Esophagus squamous epithelium (tissue), 5 donors: ENCODE measurements at places on chromosomes 16 and 17. TPM values are rescaled to one million over a fixed set of nuclear protein-coding genes. Genes with fewer than 3 reads are reported as not detected.

- no peak for DNase-seq
Observed at GRCh38 chr17:13253733-13254410, 236.0 kb upstream of the ELAC2 start.

- DNase-seq = no peak
Observed at GRCh38 chr17:59372138-59372751, 40.8 kb downstream of the YPEL2 start.

- DNase-seq = no peak
Observed at GRCh38 chr16:67426950-67427349, 4.0 kb upstream of the HSD11B2 start.

GRCh38 chr17:72491102-72491501, 370.3 kb downstream of the SOX9 start:
- no peak for DNase-seq

GRCh38 chr17:9408868-9409829, 166.5 kb downstream of the STX8 start:
- DNase-seq = no peak

GRCh38 chr16:24291932-24292331, 35.8 kb downstream of the CACNG3 start:
- DNase-seq = no peak

Gene SGCA
- total RNA-seq = 15.1 TPM

Gene SLC22A31
- not detected for total RNA-seq

DNA sequence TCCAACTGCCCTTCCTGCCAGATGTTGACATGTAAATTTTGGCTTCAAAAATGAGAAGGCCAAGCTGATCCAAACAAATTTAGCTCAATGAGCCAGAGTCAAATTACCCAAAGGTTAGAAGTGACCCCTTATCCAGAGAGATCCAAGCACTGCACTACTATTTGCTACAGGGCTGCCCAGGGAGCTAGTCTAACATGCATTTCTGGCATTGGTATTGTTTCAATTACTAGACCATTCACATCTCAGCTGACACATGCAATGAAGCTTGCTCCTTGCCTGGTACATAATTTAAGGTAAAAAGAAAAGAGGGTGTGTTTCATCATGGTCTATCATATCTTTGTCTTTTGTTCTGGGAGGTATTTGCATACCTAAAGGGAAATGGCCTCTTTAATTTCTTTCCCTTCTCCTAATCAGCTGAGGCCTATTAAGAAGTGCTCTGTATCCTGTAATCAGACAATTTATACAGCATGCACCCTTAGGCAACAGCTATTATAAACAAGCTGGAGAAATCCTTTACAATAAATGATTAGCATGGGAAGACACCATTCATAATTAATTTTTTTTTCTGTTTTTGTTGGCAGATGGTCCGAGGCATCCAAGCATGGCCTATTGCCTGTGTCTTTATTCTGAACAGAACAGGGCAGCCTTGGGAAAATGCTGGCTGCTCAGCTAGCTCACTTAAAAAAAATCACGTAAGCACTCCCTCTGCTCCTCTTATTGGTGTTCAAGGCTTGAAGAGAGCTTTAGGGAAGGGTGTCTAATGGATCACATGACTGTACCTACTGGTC, 161.5 kb upstream of the SALL1 start:
- no peak for DNase-seq

Gene NACA2
- not detected for total RNA-seq

DNA sequence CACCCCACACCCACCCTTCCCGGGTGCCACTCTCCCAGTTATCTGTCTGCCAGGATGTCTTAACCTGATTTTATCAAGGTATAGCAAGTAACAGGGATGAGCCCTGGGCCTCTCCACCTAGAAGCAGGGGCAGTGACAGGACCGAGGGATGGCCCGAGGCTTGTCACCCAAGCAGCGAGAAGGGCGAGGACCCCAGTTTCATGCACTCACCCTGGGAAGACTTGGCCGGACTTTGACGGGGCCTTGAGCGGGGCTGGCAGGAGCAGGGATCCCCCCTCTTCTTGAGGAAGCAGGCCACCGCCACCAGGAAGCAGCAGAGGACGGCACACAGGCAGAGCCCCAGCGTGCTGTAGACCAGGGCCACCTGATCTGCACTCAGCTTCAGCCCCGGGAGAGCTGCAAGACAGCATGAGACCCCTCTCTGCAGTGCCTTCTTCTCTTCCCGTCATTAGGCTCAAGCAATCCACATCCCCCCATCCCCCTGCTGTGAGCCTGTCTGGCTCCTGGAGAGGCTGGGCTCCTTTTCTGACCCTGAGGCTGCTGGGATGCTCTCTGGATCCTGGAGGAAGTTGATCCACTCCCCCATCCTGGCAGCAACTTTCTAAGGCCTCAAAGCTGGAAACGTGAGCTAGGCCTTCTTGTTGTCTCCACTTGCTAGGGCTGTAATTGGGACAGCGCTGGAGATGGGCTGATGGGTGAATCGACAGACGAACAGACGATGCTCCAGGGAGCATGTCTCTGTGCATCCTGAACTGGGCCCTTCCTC, 31.6 kb downstream of the TNFRSF13B start:
- DNase-seq = no peak

Gene OR1A2
- not detected for total RNA-seq

Gene CD300LB
- total RNA-seq = 0.19 TPM

- DNase-seq = no peak
Observed at GRCh38 chr17:75260641-75261335, 618 bp downstream of the GGA3 start.

Gene ZNF597
- total RNA-seq = 0.68 TPM

- no peak for DNase-seq
Observed at GRCh38 chr17:34673995-34674890, 94.9 kb downstream of the TMEM132E start.

DNA sequence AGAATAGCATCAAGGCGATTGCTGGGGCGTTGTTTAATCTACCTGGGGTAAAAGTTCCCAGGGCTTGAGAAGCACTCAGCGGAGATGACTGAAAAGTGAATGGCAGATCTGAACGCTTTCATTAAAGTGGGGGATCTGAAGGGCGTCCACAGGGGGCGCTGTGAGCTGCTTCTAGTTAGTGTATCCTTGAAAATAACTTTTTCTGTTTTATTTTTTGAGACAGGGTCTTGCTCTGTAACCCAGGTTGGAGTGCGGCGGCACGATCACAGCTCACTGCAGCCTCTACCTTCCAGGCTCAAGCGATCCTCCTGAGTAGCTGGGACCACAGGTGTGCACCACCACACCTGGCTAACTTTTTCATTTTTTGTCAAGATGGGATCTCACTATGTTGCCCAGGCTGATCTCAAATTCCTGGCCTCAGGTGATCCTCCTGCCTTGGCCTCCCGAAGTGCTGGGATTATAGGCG, 360.4 kb downstream of the SEC14L1 start:
- no peak for DNase-seq

Gene IRX5
- total RNA-seq = 11.9 TPM

DNA sequence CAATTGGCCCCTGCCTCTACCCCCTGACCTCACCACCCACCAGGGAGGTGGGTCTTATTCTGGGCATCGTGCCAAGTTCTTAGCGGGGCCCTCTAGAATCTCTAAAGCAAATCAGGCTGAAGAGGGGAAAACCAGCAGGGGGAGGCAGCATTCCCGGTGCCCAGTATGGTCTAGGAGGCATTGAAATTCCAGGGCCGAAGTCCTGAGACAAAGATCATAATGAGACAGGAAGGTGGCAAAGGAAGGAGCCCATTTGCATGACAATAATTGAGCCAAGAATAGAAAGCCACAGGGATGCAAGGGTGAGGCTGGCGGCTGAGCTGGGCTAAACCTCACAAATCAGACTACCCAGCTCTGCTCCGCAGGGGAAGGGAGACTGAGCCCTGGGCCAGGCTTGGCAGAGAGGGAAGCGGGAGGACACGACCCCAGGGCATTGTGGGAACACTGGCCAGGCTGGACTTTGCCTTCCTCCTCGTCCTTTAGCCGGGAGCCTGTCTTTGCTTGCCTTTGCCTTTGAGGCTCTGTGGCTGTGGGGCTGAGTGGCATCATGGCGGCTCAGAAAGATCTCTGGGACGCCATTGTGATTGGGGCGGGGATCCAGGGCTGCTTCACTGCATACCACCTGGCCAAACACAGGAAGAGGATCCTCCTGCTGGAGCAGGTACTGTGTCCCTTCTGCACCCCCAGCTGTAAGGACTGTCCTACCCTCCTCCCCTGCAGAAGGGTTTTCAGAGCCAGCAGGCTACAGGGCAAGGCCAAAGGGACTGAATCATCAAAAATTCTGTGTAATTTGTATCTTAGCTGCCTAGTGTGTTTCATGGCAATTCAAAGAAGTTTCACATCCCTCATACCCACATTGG, at the start of gene PIPOX:
PIPOX (plus strand) TSS at position 463 of the 860 bp plus-strand sequence; CDS start at position 548, 85 bp downstream.
- DNase-seq = no peak

DNA sequence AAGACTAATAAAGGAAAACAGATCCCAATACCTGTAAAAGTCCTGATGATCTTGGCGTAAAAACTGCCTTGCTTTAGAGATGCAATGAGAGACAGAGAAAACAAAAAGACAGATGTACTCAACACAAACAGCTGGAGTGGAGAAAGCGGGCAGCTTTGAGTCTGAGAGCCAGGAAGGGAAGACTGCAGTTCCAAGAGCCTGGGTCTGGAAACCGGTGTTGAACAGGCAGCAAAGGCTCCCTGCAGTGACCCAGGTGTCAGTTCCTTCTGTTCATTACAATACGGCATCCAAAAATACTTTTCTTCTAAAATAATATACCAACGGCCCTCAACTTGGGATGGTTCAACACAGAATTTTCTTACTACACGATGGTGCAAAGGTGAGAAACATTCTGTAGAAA, 29.6 kb downstream of the VPS53 start:
- DNase-seq = no peak

DNA sequence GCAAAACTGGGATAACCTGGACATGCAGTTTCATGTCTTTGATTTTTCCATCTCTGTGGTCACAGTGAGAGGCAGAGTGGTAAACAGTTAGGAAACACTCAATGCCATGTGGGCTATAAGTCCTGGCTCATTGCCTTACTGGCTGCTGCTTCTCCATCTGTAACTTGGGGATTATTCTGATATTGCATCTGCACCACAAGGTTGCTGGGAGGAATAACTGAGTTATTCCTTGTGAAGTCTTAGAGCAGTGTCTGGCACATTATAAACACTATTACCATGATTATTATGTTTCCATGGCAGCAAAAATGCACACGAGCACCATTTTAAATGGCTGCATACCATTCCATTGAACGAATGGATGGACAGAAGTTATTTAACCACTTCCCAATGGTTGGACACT, 111.7 kb upstream of the CDH5 start:
- no peak for DNase-seq

- no peak for DNase-seq
Observed at GRCh38 chr17:50593321-50593720, 32.8 kb downstream of the CACNA1G start.

Gene OR2C1
- total RNA-seq = not detected

DNA sequence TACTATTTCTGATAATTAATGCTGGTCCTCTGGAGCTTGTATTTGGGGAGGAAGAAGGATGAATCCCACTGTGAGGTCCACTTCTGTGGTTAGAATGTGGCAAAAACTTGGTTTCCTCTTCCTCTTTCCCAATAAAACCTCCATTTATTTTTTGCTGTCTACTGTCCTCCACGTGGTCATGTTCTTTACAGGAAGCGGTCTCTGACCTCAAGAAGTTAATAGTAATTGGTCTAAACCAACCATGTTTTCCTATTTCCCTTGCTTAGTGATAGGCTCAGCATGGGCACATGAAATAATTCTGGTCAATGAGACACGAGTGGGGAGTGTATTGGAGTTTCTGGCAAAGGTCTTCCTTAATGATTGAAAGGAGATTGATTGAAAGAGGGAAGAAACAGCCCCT, 33.9 kb downstream of the CHP2 start:
- DNase-seq = no peak

Gene SMIM22
- not detected for total RNA-seq

Gene TSR3
- 87.4 TPM for total RNA-seq

Gene CORO1A
- 29.1 TPM for total RNA-seq

GRCh38 chr16:70701596-70701995, 15.7 kb upstream of the MTSS2 start:
- DNase-seq = no peak

Gene CHRNE
- not detected for total RNA-seq

DNA sequence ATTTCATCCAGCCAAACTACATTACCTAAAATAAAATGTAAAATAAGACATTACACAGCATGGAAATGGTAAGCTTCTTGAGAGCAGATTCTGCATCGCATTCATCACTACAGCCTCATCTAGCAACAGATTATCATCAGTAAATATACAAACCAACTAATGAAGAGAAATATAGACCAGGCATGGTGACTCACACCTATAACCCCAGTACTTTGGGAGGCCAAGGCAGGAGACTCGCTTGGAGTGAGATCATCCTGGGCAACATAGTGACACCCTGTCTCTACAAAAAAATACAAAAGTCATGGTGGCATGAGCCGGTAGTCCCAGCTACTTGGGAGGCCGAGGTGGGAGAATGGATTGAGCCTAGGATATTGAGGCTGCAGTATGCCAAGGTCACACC, 19.9 kb downstream of the NCBP3 start:
- no peak for DNase-seq

Gene CSH2
- total RNA-seq = not detected

- no peak for DNase-seq
Observed at GRCh38 chr17:80497726-80498241, 21.4 kb upstream of the NPTX1 start.

- DNase-seq = no peak
Observed at GRCh38 chr16:26120729-26121128, 429.0 kb downstream of the HS3ST4 start.

DNA sequence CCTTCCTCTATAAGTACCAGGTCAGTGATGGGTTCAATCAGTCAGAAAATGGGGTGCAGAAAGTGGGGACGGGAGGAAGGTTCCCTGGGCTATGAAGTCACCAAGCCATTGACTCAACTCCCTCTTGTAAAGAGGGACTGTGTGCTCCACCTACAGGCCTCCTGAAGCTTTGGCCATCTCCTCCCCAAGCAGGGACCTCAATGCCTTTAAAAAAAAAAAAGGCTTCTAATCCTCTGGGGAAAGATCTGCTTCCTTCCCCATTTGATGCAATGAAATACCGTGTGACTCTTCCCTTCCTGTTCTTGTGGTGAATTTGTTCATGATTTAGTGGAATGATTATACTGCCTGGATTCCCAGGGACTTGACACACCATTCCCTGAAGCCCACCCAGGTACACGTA, 30.8 kb downstream of the VWA3A start:
- no peak for DNase-seq

- no peak for DNase-seq
Observed at GRCh38 chr16:63312346-63312745, 1276.1 kb upstream of the CDH8 start.

- no peak for DNase-seq
Observed at GRCh38 chr17:50745631-50746030, 21.7 kb downstream of the ANKRD40CL start.
